Activated T-cell treated with anti-CD3 and anti-CD28 coated beads, Interleukin-2, amount 50 U/mL, for 48 hours (primary cell): ENCODE measurements at places on chromosomes 5 and 9.

- DNase-seq: no peak
Measured at GRCh38 chr9:76342858-76343257, 51.4 kb downstream of the RFK start.

DNA sequence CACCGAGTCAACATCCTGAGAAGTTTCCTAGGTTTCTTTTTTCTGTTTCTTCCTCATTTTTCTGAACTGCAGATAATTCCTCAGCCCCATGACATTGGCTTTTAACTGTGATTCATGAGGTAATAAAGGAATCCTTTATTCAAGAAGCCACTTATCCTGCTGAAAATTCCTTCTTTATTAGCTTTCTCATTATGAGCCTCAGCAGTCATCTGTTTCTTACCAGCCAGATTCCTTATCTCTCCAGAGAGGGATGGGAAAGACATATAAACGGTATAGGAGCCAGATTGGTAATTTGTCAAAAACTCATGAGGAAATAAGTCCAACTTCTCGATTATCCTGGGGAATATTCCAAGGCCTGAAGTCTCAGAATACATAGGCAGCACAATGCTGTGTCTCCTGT lies 465.4 kb downstream of the ICE1 start:
- no peak for DNase-seq

DNA sequence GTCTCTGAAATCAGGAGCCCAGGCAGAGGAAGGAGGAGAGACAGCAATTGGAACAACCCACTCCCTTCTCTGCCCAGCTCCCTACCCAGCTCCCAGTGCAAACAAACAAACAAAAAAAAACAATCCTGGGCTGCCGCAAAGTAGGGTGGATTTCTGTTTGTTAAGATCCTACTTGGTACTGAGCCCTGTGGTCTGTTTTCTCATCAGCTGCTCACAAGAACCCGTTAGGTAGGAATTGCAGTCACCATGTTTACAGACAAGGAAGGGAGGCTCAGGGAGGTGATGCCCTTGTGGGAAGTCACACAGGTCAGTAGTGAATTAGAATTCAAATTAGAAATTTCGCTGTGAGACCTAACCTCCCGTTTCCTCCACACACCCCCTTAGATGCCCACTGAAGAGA lies 128.8 kb upstream of the RAD23B start:
- DNase-seq: no peak

DNA sequence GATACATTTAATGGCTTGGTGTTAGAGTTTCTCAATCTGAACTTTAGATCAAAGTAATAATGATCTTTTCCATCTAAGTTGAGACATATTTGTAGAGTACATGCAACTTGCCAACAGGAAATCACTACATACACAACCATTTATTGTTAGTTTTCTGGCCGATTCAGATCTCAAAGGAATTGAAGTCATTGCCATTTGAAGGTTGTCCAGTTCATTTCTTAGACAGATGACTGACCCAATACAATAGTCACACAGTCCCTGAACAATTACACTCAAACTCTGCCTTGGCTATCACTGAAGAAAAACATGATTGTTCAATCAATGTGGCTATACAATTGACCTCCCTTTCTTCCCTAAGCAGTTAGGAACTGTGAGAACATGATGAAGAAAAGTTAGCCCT lies 753.2 kb upstream of the RIOK2 start:
- DNase-seq: no peak

DNA sequence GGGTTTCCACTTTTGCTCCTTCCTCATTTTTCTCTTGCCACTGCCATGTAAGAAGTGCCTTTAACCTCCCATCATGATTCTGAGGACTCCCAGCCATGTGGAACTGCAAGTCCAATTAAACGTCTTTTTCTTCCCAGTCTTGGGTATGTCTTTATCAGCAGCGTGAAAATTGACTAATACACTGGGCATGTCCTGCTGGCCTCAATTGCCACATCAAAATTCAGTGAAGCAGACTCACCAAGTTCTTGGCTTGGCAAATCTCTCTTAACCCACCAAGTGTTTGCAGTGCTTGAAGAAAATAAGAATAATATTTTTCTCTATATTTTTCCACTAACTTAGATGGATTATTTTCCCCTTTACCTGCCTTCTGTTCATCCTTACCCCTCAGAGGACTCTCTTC lies 212.0 kb downstream of the BRINP1 start:
- DNase-seq: no peak

DNA sequence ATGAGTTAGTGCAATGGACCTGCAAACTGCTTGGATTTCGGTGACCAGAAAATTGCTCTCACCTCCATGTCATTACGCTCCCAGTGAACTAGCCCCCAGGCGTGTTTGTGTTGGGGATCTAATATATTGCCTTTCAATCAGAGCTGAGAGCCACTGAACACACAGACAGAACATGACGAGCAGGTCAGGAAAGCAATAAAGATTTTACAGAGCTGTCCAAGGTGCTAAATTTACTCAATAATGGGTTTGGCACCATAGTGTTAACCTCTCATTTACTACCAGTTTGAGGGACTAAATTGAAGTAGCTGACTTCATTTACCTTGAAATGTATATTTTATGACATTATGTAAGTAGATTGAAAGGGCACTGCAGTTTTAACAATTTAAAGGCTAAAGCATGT lies 383.0 kb downstream of the EBF1 start:
- no peak for DNase-seq

- DNase-seq: no peak
Measured at GRCh38 chr9:124306098-124306735, 48.5 kb downstream of the NEK6 start.

- DNase-seq: no peak
Measured at GRCh38 chr5:171980792-171981191, 25.6 kb downstream of the FBXW11 start.

GRCh38 chr5:137214446-137215189 lies 284.5 kb downstream of the SPOCK1 start:
- no peak for DNase-seq

- no peak for DNase-seq
Measured at GRCh38 chr5:1324301-1324700, 20.6 kb downstream of the CLPTM1L start.

- no peak for DNase-seq
Measured at GRCh38 chr9:70873506-70873905, 247.9 kb downstream of the TRPM3 start.

DNA sequence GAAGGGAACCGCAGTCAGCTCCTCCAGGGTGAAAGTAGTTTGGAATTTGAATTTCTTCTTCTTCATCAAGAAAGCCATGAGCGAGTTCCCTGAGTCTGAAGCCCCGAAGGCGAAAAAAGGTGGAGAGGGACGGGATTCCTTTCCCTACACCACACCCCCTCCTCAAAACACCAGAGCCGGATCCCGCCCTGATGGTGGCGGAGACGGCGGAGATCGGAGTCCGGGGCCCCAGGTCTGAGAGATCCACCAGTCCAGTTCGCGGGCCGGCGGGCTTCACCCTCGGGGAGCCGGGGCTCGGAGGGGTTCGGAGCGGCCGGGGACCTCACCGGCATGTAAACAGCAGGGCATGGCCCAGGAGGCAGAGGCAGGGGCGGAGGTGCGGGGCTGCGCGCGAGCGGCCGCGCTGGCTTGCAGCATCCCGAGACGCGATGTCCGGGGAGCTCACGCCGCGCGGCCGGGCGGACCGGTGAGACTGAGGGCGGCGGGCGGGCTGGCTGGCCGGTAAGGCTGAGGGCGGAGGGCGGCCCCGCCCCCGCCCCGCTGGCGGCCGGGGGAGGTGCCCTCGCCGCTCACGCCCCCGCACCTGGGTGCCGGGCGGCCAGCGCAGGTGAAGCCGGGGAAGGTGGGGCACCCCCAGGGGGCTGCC lies 606 bp downstream of the EEIG1 start:
- DNase-seq: no peak

GRCh38 chr5:15501091-15501791 lies 1.3 kb downstream of the FBXL7 start:
- no peak for DNase-seq

GRCh38 chr5:103224118-103224893 lies 34.3 kb upstream of the MACIR start:
- peak; percentile 43 for DNase-seq

DNA sequence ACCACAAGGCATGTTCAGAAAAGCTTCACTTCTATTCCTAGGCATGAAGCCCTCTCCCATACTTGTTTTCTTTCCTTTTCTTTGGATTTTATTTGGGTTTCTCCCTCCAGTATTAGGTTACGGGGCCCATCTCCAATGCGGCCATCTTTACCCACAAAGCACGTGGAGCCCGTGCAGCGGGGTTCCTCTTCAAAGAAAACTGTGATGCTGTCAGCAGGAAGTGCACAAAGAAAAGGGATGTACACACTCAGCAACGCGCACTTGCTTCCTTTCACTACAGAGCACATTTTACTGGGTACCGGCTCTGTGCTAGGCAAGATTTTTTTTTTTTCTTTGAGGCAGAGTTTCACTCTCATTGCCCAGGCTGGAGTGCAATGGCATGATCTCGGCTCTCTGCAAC lies 106.6 kb downstream of the COL23A1 start:
- peak; percentile 47 for DNase-seq

GRCh38 chr9:126564128-126564527 lies 49.6 kb upstream of the LMX1B start:
- no peak for DNase-seq

- DNase-seq: no peak
Measured at GRCh38 chr9:71685394-71685793, 82.9 kb downstream of the CEMIP2 start.
